ENCODE measurements at places on chromosomes 2 and 18. TPM values are rescaled to one million over a fixed set of nuclear protein-coding genes. Genes with fewer than 3 reads are reported as not detected.

Gene SPC25
- 6.2 TPM for total RNA-seq

Gene ALK
- total RNA-seq = 0.05 TPM

Gene IHH
- total RNA-seq = not detected

Gene HTR2B
- 0.80 TPM for total RNA-seq

Gene DAW1
- total RNA-seq = 1.6 TPM

Gene POTEI
- total RNA-seq = 0.15 TPM

Gene ASXL3
- total RNA-seq = 7.2 TPM

Gene CTNNA2
- 4.7 TPM for total RNA-seq

Data from endothelial cell (in vitro differentiated cells).